ENCODE measurements at places on chromosomes 7 and 10. TPM values are rescaled to one million over a fixed set of nuclear protein-coding genes. Genes with fewer than 3 reads are reported as not detected.

GRCh38 chr10:19840776-19841175 is 24.5 kb downstream of the PLXDC2 start:
- DNase-seq = no peak

DNA sequence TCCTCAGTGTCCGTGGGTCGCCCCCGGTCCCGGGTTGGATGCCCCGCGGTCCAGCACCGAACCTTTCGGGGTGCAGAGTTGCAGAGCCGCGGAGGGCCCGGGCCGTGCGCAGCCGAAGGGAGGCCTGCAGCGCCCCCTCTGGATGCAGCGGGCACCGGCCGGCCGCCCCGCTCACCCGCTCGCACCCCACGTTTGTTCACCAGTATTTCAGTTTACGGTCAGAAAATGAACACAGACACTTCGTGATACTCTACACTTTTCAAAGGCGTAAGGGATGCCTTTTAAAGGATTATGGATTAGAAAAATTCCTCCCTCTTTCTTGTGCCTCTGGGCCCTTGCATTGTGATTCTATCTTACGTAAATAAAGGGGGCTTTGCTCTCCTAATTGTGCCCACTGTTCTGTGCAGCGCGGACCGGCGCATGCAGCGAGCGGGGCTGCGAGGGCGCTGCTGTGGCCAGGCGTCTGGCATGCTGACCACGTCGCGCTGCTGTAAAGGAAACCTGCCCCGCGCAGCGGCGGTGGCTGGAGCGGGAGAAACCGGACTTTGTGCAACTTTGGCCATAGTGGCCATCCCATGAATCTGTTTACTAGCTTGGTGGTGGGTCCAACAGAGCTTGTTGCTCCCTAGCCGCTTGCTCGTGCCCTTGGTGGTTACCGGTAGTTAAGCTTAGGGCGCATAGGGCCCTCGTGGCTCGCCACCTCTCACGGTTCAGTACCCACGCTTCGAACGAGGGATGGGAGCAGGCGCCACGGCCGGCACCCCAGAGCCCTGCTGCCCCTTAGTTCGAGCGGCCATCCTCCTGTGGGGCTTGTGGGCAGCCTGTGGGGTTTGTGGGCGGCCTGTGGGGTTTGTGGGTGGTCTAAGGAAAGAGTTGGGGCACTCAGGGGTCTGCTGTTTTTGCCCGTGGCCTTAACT is 739 bp upstream of the MEST start:
- DNase-seq = peak; percentile 71

GRCh38 chr7:26930201-26930600 is 65.8 kb upstream of the SKAP2 start:
- no peak for DNase-seq

FAM25G gene
- not detected for total RNA-seq

CDH23 gene
- 2.9 TPM for total RNA-seq

FUOM gene
- total RNA-seq = 40.5 TPM

CACNA2D1 gene
- total RNA-seq = 33.3 TPM
